ENCODE measurements at places on chromosomes 12 and 14.

- DNase-seq = no peak
Measured at GRCh38 chr14:54220071-54220703, 176.6 kb upstream of the CDKN3 start.

DNA sequence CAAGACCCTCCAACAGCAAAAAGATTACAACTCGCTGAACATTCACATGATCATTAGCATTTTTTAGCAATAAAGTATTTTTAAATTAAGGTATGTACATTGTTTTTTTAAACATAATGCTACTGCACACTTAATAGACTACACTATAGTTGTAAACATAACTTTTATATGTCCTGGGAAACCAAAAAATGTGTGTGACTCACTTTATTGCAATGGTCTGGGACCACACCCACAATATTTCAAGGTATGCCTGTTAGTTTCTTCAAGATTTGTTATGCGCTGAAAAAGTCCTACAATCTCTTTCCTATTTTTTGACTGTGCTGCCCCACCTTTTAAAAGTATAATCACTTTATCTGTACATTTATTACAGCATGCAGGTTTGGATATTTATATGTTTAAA, 30.4 kb upstream of the PCNX4 start:
- DNase-seq = no peak

DNA sequence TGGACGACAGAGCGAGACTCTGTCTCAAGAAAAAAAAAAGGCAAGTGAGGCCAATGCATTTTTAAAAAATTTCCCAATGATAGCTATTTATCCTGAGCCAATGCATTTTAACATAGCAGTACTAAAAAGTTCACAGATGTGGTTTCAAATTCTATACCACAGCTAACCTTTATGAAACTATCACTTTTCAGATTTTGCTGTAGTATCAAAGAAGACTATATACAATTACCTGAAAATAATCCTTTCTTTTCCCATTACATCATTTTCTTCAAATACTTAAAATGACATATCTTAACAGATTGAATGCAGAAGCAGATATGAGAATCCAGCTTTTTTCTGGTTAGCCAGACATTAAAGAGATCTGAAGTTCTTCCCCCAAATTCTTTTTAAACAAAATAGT, 13.2 kb downstream of the ATF7 start:
- no peak for DNase-seq

DNA sequence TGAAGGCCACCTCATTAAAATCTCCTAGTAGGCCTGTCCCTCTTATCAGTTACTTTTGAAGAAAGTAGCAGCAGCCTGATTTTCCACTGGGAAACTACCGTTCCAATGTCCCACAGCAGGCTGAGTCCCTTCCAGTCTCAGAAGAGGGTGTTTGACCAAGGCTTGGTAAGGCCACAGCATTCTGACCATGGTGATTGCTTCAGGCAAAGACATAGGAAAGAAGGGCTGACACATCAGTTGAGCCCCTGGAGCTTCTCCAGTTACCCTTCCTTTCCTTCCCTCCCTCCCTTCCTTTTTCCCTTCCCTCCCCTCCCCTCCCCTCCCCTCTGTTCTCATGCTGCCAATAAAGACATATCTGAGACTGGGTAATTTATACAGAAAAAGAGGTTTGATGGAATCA, 234.3 kb upstream of the NOS1 start:
- no peak for DNase-seq

- DNase-seq = no peak
Measured at GRCh38 chr12:103799857-103800771, 40.9 kb downstream of the NT5DC3 start.

- DNase-seq = no peak
Measured at GRCh38 chr14:106845286-106846087, 1319.1 kb downstream of the TMEM121 start.

- no peak for DNase-seq
Measured at GRCh38 chr12:2751230-2751629, 43.5 kb upstream of the FKBP4 start.

DNA sequence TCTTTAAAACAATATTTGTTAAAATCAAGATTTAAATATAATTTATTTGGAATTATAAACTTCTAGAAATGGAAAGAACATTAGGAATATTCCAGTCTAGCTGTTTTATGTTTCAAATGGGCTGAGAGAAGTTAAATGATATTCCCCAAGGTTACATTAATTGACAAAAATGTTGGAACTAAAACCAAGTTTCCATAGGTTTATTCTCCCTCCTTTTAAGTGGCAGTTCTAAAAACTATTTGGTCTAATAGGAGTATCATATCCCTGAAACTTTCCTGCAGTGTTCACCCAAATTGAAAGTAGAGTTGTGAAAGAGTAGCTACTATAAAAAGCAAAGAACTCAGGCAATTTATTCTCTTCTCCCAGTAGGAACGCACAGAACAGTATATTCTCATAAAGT, 1185.5 kb downstream of the LRFN5 start:
- no peak for DNase-seq

GRCh38 chr12:132246997-132247717, 82.2 kb downstream of the GALNT9 start:
- no peak for DNase-seq

Measured in activated gamma-delta T cell (primary cell).